ENCODE measurements at places on chromosomes 4 and X.
A peak's percentile ranks its signal among the peaks of the same experiment; 100 is the strongest.

- DNase-seq: peak; percentile 73
These were observed at the start of gene FAM50A for GRCh38 chrX:154443992-154444754. Gene FAM50A, plus strand, starts transcription at chrX:154444141. Its CDS starts 95 bp downstream, at chrX:154444236.

DNA sequence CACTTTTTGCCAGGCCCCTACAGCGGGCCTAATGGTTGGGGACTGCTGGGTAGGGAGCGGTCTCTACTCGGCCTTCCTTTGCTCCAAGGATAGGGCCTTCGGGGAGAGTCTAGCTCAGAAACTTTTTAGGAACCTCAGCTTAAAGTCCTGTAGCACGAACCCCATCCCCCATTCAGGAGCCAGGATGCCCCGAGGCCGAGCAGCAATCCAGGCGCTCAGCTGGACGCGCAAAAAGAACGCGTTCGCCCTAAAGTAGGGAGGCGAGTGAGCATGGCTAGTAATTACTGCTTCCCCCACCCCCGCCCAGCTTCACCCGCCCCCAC lies 9.7 kb downstream of the POU4F2 start:
- no peak for DNase-seq

GRCh38 chr4:155040031-155040430 lies 168.4 kb upstream of the NPY2R start:
- no peak for DNase-seq

DNA sequence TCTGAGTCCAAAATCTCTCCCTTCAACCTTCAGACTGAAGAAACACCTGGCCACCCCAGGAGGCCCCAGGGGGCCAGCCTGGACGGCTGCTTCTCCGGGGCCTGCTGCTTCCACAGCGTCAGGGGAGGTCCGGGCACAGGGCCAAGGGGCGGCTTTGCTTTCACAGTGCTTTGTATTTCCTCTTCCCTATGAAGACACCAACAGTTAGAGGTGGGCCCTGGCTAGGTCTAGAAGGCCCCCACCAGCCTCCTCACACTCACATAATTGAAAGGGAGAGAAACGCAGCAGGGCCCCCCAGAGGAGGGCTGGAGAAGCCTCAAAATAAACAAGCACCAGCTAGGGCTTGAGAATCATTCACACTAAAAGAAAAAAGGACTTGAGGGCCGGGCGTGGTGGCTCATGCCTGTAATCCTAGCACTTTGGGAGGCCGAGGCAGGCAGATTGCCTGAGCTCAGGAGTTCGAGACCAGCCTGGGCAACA lies 17.8 kb downstream of the SCD5 start:
- no peak for DNase-seq

GRCh38 chr4:99965674-99966350 lies 15.7 kb upstream of the H2AZ1 start:
- DNase-seq: no peak

DNA sequence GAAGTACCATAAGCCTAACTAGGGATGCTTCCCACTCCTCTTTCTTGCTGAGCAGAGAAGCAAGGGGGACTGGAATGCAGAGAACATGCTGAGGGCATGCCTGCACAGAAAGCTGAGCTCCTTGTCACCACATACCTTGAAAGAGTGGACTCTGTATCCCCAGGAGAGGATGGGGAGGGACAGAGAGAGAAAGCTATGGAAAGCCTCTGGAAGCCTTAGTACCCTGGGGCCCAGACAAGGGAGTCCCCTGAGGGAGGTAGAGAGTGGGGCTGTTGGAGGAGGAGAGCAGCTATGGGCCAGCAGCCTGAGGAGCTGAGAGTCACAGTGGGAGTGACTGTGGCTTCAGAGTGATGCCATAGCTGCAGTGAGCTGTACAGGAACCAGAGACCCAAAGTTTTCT lies 77.9 kb downstream of the RTL9 start:
- no peak for DNase-seq

- no peak for DNase-seq
These were observed 48.4 kb downstream of the ARHGAP10 start for GRCh38 chr4:147780137-147780777.

DNA sequence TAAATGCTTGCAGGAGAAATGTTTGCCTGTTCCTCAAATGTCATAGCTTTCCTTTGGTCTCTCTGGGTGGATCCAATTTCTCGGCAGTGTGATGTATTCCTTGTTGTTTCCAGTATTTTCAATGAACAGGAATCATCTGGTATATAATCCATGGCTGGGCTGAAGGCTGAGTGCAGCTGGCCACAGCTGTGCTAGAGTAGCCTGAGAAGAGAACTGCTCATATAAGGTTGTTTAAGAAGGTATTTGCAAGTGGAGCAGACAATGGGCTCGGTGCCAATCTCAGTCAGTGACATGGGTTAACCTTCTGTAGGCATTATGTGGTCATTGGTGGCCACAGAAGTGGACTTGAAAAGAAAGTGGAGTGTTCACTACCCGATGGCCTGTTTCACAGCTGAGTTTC lies 390.3 kb downstream of the SPRY1 start:
- DNase-seq: no peak

- DNase-seq: no peak
These were observed 3.9 kb downstream of the PLP1 start for GRCh38 chrX:103780336-103781061.

DNA sequence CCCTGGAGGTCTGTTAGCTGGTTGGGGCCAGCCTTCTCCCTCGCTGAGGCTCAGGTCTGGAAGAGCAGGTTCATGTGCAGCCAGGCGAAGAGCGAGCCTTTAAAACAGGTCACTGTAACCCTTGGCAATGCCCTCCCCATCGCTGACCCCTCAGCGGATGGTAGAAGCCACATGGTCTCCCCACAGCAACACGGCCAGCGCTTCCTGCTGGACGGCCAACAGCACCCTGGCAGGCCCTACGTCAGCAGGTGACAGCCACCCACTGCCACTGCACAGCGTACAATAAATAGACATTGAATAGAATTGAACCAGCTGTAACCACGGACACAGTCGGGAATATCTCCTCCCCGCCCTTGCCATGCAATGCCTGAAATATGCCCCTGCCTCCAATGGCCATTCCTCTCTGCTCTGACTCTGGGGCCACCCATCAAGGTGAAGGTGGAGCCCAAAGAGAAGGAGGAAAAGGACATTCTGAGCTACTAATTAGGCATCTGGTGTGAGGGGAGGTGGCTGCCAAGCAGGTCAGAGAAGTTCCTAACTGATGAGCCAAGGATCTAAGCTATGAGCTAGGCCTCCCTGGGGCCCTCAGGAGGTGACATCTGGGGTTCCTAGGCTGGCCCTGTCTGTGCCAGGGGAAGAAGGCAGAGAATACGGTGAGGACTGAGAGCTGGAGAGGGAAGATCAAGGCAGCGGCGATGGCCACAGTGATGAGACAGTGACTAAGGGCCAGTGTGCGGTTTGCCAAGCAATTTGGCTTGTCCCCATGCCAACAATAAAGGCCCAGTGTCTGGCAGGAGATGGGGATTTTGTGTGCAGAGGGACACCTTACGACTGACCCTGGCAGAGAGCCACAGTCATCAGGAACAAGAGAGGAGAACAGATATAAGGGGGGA lies 202.3 kb downstream of the BCOR start:
- no peak for DNase-seq

DNA sequence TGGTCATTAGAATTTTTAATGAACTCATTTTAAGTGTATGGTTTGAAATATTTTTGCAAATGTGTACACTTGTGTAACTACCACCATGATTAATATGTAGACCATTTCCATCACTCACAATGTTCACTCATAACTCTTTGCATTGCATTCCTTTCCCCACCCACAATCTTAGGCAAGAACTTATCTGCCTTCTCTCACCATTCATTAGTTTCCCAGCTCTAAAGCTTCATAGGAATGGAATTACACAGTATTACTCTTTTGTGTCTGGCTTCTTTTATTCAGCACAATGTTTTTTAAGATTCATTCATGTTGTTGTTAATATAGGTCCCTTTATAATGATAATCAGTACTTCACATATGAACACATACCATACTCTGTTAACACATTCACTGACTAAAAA lies 106.1 kb downstream of the ARAP2 start:
- DNase-seq: no peak

DNA sequence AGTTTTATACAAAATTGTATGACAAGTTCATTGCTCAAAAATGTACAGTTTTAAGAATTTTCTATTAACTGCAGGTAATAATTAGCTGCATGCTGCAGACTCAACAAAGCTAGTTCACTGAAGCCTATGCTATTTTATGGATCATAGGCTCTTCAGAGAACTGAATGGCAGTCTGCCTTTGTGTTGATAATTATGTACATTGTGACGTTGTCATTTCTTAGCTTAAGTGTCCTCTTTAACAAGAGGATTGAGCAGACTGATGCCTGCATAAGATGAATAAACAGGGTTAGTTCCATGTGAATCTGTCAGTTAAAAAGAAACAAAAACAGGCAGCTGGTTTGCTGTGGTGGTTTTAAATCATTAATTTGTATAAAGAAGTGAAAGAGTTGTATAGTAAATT lies 131.0 kb downstream of the TET2 start:
- no peak for DNase-seq

- no peak for DNase-seq
These were observed 75.6 kb downstream of the CCNG2 start for GRCh38 chr4:77232653-77233052.

DNA sequence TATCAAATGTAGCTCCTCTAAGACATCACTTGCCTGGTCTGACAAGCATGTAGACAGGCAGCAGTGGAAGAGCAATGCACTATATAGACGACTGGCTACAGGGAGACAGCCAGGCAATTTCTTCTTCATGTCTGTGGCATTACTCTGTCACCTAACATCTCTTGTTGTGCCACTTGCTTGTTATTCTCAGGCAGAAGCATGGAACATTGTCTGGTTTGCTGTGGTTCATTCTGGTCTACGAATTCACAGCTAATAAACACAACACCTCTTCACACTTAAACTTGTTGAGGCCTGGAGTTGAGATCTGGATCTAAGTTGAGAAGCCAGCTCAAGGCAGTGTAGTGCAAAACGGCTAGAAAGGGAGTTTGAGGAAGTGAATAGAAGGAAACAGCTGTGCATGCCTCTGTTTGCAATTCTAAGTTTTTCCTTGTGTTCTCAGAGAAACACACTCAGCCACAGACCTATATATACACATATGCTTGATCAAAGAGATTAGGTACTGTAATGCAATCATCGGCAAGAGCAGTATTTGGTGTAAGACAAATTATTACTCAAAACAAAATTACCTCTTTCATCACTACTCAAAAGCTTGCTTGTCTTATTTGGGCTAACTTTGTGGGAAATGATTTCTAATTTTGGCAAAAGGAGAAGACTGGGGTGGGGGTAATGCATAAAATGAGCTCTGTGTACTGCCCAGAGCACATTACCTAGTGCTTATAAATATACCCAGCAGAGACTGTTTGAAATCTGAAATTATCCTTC lies 243.8 kb downstream of the PPP3CA start:
- DNase-seq: no peak

DNA sequence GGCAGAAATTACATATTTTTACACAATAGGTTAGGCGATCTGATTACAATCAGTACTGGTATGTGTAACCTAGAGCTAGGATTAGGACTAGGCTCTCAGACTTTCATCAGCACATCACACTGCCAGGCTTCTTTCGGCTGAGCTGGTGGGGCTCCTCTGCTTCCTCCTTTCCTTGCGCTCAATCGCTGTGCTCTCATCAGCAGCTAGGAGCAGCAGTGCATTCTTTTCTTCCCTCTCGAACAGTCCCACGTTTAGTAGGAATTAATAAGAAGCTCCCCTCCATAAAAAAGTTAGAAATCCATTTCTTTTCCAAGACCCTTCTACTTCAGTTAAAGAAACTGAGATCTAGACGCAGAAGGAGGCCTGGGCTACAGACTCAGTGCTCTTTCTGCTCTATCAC lies 350.4 kb downstream of the SPRY1 start:
- DNase-seq: no peak

GRCh38 chr4:153154007-153154975 lies 50.0 kb upstream of the TRIM2 start:
- no peak for DNase-seq

DNA sequence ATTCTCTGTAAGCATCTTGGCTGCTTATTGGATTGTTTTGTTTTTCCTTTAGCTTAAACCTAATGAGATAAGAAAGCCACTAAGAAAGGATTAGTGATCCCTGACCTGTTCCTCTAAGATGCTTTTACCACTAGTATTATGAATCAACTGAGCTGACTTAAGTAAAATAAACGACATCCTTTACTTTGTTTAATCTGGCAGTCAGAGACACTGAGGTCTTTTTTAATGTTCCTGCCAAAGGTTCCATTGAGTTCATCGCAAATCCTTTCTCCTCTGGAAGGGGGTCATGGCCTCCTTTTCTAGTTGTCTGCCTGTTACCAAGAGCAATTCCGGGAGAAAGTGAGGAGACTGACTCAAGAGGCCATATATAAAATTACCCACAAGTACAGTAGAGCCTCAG lies 1038.3 kb upstream of the SLIT2 start:
- no peak for DNase-seq

Data from stimulated activated CD4-positive, alpha-beta T cell treated with anti-CD3 and anti-CD28 coated beads, Interleukin-12 subunit alpha, Interleukin-12 subunit beta, amount 100 ng/mL, for 48 hours (primary cell).